Hematopoietic multipotent progenitor cell treated with erythropoietin and hydrocortisone succinate and interleukin-3 and kit ligand, for 6 days (in vitro differentiated cells): ENCODE measurements at places on chromosomes 3 and 15.
A peak's percentile ranks its signal among the peaks of the same experiment; 100 is the strongest.

- DNase-seq, result no peak
Measured at GRCh38 chr3:105013657-105014056, 353.1 kb upstream of the ALCAM start.

GRCh38 chr3:42632146-42632545 lies 21.4 kb upstream of the ZBTB47 start:
- DNase-seq, result no peak

GRCh38 chr3:58052373-58053273 lies 44.4 kb downstream of the FLNB start:
- DNase-seq, result peak; percentile 92

- no peak for DNase-seq
Measured at GRCh38 chr3:119314821-119315220, 20.6 kb downstream of the ARHGAP31 start.

GRCh38 chr15:68578980-68579935 lies at the start of gene CORO2B:
Gene CORO2B, plus strand, starts transcription at chr15:68578993. Its CDS starts 270 bp downstream, at chr15:68579263.
- DNase-seq, result no peak

GRCh38 chr3:140816372-140817195 lies 125.1 kb upstream of the SLC25A36 start:
- DNase-seq, result peak; percentile 3

GRCh38 chr3:113277414-113277813 lies 66.1 kb downstream of the BOC start:
- DNase-seq, result no peak

GRCh38 chr3:160291909-160292299 lies 66.7 kb downstream of the C3orf80 start:
- DNase-seq, result no peak

- DNase-seq, result no peak
Measured at GRCh38 chr15:45644437-45644836, 9.6 kb downstream of the SQOR start.

DNA sequence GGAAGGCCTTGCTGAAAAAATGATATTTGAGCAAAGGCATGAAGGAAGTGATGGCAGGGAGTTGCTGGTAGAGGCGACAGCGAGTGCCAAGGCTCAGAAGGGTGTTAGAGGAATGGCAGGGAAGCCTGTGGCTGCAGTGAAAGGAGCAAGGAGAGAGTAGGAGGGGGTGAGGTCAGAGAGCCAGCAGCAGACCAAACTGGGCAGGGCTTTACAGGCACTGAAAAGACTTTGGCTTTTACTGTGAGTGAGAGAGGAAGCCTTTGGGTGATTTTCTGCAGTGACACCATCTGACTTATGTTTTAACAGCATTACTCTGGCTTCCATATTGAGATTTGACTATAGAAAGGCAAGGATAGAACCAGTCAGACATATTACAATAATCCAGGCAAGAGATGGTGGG lies 11.4 kb downstream of the TICRR start:
- DNase-seq, result no peak

DNA sequence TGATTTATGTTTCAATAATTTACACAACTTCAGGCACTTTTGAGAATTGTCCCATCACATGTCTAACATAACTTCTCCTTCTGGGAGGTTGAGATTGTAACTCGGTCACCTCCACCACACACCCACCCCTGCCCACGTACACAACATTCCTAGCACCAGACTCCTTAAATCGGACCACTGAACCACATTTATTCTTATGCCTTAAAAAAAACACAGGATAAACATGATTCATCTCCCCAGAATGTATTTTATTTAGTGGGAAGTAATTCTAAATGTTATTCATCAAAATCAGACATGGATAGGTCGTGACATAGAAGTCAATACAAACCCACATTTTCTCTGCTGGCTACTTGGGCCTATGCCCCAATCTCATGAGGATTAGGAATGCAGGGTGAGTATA lies 3.0 kb downstream of the SNTN start:
- DNase-seq, result no peak
